ENCODE measurements at places on chromosomes 16 and 17.
A peak's percentile ranks its signal among the peaks of the same experiment; 100 is the strongest.

- DNase-seq: no peak
Observed at GRCh38 chr16:47424846-47425245, 36.0 kb downstream of the ITFG1 start.

- DNase-seq: no peak
Observed at GRCh38 chr17:9228408-9229159, 207.3 kb downstream of the NTN1 start.

DNA sequence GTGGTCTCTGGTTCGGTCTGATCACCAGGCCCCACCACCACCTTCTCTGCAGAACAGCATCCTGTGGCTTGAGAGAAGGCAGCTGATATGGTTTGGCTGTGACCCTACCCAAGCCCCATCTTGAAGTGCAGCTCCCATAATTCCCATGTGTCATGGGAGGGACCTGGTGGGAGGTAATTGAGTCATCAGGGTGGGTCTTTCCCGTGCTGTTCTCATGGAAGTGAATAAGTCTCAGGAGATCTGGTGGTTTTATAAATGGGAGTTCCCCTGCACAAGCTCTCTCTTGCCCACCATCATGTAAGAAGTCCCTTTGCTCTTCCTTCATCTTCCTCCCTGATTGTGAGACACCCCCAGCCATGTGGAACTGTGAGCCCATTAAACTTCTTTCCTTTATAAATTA lies 352.3 kb upstream of the CDH5 start:
- DNase-seq: no peak

- no peak for DNase-seq
Observed at GRCh38 chr16:57062329-57062728, 30.1 kb upstream of the CPNE2 start.

- no peak for DNase-seq
Observed at GRCh38 chr16:2162676-2163118, 7.1 kb downstream of the TRAF7 start.

- DNase-seq: peak; percentile 94
Observed at GRCh38 chr17:60392042-60392844, at the start of gene USP32. USP32 (minus strand) TSS chr17:60392133; CDS start chr17:60391939, 194 bp downstream.

DNA sequence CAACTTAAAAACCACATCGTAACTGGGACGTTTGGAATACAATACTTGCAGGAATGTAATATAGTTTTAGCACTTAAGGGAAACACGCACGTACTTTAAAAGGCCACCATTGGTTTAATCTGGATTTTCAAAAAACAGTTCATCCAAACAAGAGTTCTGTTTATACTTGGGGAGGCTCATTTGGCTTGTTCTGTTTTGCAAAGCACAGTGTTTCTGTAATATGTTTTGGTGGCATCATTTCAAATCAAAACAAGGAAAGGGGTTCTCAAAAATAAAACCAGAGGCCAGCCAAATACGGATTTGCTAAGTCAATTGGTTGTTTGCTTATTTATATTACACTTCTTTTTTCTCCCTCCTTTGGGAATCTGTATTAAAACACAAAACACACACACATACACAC lies 656.1 kb upstream of the SOX9 start:
- no peak for DNase-seq
